ENCODE measurements at places on chromosomes 12 and 14. TPM values are rescaled to one million over a fixed set of nuclear protein-coding genes. Genes with fewer than 3 reads are reported as not detected.

The B3GNT4 gene
- 8.3 TPM for total RNA-seq

The MMP19 gene
- 0.18 TPM for total RNA-seq

The MMP14 gene
- total RNA-seq, result 17.6 TPM

The PROX2 gene
- not detected for total RNA-seq

The PFKM gene
- total RNA-seq, result 79.8 TPM
